Neural progenitor cell (in vitro differentiated cells): ENCODE measurements at places on chromosomes 7 and 10. TPM values are rescaled to one million over a fixed set of nuclear protein-coding genes. Genes with fewer than 3 reads are reported as not detected.

The HOXA1 gene
- not detected in 2 replicates for total RNA-seq

The GLI3 gene
- total RNA-seq: 32.0 and 33.0 TPM in 2 replicates

The SLC16A12 gene
- not detected in 2 replicates for total RNA-seq

The SLC16A9 gene
- 39.6 and 48.5 TPM in 2 replicates for total RNA-seq

The LBX1 gene
- not detected in 2 replicates for total RNA-seq

The KIAA1549 gene
- total RNA-seq: 4.8 and 9.1 TPM in 2 replicates

The BAMBI gene
- 2.2 and 3.2 TPM in 2 replicates for total RNA-seq

The TDRD1 gene
- 0.04 TPM in 1 of 2 replicates, not detected in the other for total RNA-seq
